ENCODE measurements at places on chromosomes 3 and 15. TPM values are rescaled to one million over a fixed set of nuclear protein-coding genes. Genes with fewer than 3 reads are reported as not detected.

LYZL4 gene
- total RNA-seq: not detected

ATP13A5 gene
- not detected for total RNA-seq

RAB5A gene
- 52.2 TPM for total RNA-seq

CCNB2 gene
- 0.42 TPM for total RNA-seq

KLHL25 gene
- total RNA-seq: 3.8 TPM

CCDC54 gene
- not detected for total RNA-seq

All from left ventricle myocardium superior (tissue), 1 donor.